Stimulated activated CD8-positive, alpha-beta memory T cell treated with anti-CD3 and anti-CD28 coated beads, Interleukin-7, amount 100 ng/mL, for 1 hour (primary cell): ENCODE measurements at places on chromosomes 16 and 17.

GRCh38 chr17:40218006-40218739 lies 931 bp upstream of the WIPF2 start:
- DNase-seq: no peak

GRCh38 chr17:83055911-83056582 lies 23.4 kb upstream of the METRNL start:
- DNase-seq: no peak

DNA sequence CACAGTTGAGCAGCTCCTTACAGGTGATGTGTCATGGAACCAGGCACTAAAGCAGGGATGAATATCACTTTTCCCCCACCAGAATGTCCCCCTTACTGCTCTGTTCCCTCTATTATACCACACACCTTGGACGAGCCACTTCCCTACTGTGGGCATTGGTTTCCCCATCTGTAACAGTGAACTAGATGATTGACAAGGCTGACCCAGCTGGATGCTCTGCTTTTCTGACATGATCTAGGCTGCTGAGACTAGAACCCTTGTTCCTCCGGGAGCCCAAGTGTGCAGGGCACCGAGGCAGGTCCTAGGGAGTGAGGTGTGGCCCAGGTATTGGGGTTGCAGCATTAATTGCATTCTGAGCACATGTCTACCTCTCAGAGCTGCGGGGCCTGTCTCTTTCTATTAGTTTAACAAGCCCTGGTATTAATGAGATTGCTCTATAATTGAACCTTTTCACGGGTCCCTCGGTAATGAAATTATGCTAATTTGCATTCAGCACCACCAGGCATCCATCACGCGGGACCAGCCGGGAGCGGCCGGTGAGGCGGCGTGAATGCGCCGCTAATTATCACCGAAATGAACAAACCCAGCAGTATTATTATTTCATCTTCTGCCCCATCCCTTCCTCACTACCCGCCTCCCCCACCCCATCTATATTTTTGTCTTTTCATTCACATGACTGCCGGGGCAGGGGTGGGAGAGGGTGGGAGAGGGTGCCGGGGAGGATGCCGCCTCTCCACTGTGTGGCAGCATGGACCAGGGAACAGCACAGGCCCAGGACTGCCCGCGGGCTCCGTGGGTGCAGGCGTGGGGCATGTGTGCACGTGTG lies 121.1 kb downstream of the CYLD start:
- DNase-seq: no peak

DNA sequence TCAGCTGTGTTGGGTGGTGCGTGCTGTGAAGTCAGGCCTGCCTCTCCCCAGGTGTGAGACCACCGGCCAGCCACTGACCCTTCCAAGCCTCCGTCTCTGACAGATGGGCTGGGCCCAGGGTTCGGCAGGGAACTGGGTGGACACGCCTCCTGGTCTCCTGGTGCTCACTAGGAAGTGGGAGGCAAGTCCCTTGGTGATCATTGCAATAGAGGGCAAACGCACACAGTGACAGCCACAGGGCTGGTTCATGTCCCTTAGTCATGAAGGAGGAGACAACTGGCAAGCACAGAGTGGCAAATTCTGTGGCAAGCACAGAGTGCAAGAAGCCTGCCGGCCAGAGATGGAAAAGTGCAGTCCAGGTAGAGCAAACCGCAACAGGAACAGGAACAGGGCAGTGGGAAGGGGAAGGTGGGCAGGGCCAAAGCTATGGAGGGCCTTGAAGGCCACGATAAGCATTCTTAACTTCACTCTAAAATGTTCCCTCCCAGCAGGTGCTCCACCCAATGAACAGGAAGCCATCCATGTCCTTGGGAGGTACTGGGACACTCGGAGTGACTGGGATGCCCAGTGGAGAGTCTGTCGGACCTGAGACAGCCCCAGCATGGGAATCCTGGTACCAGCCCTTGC lies 21.9 kb downstream of the USP7 start:
- DNase-seq: no peak

DNA sequence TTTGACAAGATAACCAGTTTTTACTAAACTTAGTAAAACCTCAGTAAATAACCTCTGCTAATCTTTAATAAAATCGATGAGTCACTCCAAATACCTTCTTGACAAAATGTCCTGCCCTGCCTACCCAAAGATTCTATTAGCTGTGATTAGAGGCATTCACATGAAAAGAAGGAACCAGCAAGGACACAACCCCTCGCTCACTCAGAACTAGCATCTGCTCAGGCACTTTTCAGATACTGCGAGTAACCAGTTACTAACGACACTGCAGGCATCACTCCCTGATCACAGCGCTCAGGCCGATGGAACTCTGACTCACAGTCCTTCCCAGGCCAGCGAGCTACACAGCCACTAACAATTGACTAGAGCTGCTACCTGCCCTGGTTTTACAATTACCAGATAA lies 24.3 kb downstream of the PELP1 start:
- no peak for DNase-seq

GRCh38 chr17:51427856-51428255 lies 167.5 kb downstream of the UTP18 start:
- no peak for DNase-seq

DNA sequence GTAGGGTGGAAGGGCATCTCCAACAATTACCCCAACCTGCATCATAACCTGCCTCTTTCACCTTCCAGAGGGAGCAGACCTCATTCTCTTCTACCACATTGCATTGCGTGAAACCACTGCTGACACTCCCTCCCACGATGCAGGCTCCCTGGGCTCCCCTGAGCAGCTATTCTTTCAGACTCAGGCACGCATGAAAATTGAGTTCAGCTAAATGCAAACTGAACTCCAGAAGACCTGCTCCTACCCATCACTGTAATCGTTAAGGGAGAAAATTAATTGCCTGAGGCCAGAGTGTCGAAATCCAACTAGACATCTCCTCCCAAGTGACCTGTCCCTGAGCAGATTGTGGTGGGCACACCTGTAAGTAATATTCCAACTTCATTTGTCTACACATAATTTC lies 186.0 kb downstream of the GRIN2A start:
- DNase-seq: no peak

GRCh38 chr16:23642246-23642774 lies 1.0 kb downstream of the DCTN5 start:
- DNase-seq: no peak

DNA sequence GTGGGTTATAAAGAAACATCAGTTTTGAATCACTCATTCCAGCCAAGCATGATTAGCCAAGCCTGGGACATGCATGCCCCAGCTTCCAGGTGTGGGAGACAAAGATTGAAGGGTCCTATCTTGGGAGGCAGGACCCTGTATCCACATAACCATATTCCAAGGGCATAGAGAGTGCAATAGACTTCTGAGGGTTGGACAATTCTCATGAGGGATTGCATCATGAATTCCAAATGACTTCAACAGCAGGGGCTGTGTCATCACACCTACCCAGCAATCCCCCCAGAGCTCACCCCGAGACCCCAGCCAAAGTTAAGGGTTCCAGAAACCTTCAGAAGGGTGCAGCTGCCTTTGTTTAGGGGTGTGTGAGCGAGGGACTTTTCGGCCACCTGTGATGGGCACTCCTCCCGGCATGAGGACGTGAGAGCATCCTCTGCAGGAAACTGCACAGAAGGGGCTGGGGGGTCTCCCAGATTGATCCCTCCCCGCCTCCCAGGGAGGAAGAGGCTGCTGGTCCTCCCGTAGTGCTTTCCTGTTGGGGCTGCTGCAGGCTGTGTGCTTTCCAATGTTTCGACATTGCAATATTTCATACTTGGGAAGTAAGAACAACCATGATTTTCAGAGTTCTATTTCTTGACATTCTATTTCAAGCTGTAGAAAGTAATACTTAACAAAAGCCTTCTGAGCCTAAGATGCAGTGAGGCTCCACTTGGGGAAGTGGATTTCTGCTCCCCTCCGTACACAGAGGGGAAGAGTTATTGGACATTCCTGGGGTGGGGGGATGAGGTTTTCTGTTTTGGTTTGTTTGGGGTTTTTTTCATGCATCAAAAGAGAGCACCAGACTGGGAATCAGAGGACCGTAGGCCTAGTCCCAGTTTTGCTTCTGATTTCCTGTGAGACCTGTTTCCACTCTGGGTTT lies 13.3 kb upstream of the PITPNM3 start:
- DNase-seq: no peak

GRCh38 chr16:65279576-65279975 lies 157.7 kb upstream of the CDH11 start:
- DNase-seq: no peak

GRCh38 chr17:50256826-50257618 lies 17.2 kb upstream of the TMEM92 start:
- DNase-seq: no peak

DNA sequence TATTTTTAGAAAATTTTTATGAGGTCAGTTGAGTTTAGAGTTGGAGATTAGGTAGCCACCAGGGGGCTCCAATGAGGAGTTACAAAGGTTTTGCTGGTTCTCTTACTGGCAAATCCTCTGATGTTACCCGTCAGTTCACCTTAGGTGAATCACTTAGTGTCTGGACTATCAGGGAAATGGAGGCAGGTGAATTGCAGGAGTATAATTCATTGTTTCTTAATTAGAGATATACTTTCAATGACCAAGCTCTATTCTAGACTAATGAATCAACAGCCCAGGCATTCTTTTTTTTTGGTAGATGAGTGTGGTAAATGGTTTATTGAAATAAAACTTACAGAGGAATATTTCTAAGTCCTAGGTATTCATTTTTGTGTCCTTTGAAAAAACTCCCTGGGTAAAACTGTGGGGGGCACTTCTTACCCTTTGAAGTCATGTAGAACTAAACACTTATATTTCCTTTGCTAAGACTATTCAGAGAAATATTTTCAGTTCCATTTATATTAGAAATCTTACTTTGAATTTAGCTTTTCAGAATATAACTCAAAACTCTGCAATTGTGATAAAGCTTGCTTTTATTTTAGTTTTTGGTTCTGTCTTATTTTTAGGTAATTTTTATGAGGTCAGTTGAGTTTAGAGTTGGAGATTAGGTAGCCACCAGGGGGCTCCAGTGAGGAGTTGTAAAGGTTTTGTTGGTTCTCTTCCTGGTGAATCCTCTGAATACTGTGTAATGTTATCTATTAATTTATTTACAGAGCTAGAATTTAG lies 17.7 kb downstream of the PSMD11 start:
- DNase-seq: peak; percentile 43
